Cardiac fibroblast (primary cell): ENCODE measurements at places on chromosomes 2 and 18.

DNA sequence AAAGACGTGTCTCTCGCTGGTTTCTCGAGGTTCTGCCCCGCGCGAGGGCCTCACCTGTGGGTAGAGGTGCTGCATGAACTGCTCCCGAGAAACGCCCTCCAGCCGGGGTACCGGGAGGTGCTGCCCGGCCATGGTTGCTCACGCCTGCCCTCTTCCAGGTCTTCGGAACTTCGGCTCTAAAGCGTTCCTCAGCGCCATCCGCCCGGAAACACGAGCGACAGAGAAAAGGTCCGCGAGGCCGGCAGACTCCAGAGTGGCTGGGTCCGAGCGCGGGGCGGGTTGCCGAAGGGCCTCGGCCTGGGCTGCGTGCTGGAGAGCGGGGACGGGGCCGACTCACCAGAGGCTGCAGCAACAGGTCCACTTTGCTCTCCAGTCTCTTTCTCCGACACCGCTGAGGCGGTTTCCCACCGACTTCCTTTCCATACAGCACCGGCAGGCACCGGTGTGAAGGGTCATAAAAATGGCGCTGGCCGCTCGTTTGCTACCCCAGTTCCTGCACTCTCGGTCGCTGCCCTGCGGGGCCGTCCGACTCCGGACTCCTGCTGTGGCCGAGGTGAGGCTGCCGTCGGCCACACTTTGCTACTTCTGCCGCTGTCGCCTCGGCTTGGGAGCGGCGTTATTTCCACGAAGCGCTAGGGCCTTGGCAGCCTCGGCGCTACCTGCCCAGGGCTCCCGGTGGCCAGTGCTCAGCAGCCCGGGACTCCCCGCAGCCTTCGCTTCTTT, at the start of the genes MAIP1 and TYW5:
MAIP1 (plus strand) TSS at position 244 of the 723 bp plus-strand sequence; CDS start at position 461, 217 bp downstream.
TYW5 (minus strand) TSS at position 153 of the 723 bp plus-strand sequence; CDS start at position 132, 21 bp downstream.
- peak; percentile 90 for DNase-seq

DNA sequence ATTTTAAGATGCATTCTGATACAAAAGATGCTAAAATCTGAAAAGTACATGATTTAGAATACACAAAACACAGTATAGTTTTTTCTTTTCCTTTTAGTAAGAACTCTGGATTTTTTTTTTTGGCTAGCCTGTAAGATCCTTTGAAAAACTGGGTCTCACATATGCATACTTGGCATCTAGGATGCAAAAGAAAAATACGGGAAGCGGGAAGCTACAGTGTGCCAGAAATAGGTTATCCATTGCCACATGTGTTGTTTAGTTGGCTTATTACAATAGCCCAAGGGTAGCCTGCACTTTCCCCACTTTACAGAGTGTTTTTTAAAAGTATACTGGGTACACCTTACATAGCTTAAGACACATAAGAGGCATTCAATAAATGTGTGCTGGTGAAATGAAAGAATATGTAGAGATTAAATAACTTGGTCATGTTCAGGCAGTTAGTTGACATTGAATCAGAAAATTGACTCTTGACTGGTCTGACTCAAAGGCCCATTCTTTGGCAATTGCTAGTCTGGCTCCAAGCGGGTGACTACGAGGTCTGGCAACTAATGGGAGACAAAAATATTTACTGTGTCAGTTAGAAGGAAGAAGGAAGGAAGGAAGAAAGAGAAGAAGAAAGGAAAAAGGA, 286.8 kb upstream of the TRIB2 start:
- DNase-seq, result peak; percentile 38

GRCh38 chr18:31206787-31207381, 44.2 kb upstream of the DSC1 start:
- DNase-seq, result peak; percentile 5

DNA sequence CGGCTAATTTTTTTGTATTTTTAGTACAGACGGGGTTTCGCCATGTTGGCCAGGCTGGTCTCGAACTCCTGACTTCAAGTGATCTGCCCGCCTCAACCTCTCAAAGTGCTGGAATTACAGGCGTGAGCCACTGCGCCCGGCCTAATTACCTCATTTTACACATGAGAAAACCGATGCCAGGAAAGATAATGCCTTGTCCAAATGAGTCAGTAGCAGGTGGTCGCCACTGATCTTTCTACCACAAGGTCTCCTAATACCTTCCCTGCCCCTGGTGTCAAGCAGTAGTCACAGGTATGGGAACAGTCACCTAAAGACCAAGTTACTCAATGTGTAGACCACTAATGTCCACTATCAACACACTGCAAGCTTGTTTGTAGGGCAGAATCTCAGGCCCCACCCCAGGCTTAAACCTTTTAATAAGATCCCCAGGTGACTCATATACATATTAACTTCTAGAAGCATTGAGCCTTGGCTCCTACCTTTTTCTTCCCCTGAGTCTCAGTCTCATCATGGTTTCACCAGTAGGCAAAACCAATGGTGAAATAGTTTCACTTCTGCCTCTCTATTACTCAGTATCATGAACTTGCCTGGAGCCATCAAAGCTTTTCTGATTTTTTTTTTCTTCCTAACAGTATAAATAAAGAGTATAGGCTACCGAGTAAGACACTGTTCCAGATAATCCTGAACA, 6.9 kb upstream of the EPB41L5 start:
- DNase-seq, result no peak

GRCh38 chr18:901761-902160, 2.9 kb upstream of the ADCYAP1 start:
- no peak for DNase-seq

- no peak for DNase-seq
These were observed 779.7 kb upstream of the PKDCC start for GRCh38 chr2:41267929-41268659.

DNA sequence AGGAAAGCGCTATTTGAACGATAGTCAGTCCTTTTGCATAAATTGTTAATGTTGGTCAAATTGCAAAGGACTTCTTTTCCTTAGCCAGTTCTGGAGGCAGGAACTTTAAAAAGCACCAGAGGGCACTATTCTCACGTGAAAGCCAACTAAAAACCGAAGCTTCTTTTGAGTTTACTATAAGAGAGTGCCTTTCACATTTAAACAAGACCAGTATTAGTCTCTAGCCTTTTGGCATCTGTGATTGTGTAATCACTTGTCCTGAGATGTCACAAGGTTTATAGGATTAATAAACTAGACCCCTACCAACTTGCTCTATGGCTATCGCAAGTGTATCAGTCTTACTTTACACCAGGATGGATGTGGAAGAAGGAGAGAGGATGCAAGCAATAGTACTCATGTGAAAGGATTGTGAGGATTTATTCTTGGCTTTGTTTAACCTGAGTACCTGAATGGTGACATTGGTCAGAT, 14.4 kb upstream of the STAT4 start:
- peak; percentile 82 for DNase-seq

DNA sequence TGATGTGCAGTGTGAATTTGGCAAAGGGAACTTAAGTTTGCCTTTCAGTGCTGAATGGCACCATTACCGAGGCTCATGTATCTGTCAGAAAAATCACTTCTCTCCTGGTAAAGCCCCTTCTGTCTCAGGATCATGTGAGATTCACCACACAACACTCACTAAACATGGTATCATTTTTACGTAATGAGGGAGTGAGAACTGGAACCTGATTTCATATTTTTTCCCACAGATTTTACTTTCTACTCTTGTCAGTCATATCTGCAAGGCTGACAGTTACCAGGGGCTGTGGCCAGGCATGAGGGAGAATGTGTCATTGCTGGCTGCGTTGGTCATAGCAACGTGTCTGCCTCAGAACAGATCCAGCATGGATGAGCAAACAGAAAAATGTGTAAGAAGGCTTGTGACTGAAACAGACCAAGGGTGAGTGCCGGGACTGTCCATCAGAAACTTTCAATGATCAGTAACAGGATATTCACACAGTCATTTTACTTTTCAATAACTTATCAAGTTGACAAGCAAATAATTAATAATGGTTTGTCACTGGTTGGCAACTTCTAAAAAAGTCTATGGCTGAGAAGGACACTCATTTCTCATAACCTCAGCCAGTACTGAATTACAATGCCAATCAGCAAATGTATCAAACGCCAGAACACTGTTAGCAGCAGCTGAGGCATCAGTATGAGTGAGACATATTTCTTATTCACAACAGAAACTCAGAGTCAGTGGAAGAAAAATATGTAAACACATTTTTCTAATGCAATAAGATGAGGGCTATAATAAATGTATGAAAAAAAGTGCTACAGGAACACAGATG, 100.5 kb downstream of the CDC42EP3 start:
- DNase-seq, result peak; percentile 75

DNA sequence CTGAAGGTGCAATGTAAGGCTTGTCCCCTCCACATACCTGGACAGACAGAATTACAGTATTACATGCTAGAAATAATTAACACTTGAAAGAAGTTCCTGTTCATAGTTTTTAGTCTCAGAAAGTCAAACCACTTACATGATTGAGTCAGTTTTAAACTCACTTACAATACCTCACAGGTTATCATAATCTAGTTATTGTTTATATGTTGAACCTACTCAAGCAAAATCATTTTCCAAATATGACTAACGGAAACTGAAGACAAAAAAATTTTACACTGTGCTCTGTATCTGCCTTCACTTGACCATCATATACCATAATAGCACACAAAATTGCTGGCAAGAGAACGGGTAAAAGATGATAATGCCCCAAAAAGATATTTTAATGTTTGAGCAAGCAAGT, 78.5 kb downstream of the ATL2 start:
- DNase-seq, result no peak

GRCh38 chr2:16055848-16056580, 115.7 kb downstream of the MYCN start:
- no peak for DNase-seq

DNA sequence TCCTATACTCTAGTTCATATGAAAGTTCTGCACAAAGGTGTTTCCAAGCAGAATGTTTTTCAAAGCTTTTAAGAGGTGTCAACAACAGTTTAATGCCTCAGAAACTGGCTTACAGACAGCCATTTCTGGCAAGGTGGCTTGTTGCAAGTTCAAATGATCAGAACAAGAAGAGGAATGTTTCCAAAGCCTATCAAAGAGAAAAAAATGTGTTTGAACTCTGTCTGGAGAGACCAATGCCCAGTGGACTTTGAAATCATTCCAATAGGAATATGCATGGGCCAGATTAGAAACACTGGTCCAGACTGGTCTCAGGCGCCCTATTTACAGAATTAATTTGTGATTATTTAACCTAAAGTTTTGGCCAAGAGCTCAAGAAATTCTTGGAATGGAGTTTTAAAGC, 106.2 kb downstream of the CPS1 start:
- no peak for DNase-seq

DNA sequence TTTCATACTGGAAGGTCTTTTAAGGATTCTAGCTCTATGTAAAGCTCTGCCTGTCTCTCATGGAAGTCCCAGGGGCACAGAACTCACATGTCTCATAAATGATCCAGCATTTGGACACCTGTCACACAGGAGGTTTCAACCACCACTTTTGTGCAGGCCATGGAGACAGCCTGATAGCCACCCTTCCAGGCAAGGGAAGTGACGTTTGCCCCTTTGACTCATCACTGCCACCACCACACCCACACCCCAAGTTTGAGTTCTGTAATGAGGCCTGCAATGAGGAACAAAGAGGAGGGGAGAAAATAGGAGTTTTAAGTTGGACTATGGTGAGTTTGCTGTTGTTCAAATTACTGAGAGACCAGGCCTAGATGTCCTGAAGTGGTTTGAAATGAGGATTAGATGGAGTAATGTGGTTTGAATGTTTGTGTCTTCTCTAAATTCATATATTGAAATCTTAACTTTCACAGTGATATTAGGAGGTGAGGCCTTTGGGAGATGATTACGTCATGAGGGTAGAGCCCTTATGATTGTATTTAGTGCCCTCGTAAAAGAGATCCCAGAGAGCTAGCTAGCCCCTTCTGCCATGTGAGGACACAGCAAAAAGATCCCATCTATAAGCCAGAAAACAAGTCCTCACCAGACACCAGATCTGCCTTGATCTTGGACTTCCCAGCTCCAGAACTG, 175.3 kb upstream of the EPHA4 start:
- no peak for DNase-seq

GRCh38 chr2:7479603-7480002, 562.4 kb downstream of the RNF144A start:
- no peak for DNase-seq

DNA sequence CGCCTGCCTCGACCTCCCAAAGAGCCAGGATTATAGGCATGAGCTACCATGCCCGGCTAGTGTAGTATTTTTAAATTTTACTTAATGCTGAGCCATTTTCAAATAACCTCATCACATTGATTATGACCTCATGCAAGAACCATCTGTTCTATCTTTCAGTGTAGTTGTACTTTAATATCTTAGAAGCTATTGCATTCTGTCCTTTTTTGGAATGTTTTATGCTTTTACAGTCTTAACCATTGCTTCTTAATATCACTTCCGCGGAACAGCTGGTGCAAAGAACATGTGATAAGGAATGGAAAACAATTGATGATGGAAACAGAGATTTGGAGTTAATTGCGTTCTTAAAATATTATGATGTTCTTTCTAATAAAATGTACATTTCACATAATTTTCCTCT, 2.7 kb downstream of the GEN1 start:
- DNase-seq, result peak; percentile 58

DNA sequence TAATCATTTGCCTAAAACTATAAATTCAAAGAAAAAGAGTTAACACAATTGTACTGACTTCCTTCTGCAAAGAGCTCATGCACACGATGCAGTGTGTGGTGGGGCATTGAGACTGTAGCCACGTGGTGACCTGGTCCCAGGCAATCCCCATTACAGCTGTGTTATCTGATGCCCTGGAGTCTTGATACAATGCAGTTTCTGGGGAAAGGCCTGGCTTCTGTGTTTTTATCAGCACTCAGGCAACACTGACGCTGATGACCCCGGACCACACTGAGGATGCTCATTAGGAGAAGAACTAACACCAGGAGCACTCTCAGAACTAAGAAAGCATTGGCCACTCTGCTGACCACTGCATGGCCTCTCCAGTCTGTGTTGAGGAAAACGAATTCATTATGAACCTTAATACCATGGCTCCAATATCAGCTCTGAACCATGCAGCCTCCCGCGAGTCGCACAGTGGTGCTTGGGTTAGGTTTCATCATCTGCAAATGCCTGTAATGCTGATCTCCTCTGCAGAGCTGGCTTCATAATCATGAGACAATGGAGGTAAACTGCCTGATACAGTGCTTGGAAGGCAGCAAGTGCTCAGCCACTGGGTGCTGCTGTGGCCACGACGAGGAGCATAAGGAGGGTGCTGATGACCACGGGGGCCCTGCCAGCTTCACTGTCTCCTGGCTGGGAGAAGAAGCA, 218.5 kb downstream of the MYT1L start:
- DNase-seq, result no peak

DNA sequence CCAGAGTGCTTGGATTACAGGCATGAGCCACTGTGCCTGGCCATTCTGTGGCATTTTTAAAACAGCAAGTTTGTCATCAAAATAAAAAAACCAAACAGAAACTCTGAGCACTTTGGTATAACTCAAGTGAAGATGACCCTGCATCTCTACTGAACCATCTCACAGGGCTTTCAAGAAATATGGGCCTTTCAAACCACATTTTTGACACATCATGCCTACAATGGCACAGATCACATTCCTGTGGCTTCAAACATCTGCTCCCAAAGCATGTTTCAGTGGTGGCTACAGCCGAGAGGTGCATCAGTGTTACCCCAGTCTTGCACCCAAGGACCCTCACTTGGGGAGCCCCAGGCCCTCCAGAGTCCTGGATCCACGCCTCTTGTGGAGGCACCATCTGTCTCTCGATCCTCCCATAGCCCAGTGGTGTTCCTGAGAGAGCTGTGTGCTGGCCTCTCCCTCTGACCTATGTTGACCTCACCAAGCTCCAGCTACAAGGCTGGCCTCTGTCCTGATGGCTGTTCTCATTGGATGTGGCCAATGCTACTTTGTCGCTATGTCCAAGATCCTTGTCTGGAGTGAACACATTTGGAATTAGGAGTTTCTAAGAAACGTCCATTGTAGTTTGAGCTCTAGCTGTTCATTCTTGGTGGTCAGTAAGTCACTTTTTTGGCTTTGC, 55.2 kb upstream of the RALBP1 start:
- no peak for DNase-seq

GRCh38 chr2:99879481-99879880, 262.9 kb downstream of the AFF3 start:
- DNase-seq, result no peak
